ENCODE measurements at places on chromosomes 5 and 9.

DNA sequence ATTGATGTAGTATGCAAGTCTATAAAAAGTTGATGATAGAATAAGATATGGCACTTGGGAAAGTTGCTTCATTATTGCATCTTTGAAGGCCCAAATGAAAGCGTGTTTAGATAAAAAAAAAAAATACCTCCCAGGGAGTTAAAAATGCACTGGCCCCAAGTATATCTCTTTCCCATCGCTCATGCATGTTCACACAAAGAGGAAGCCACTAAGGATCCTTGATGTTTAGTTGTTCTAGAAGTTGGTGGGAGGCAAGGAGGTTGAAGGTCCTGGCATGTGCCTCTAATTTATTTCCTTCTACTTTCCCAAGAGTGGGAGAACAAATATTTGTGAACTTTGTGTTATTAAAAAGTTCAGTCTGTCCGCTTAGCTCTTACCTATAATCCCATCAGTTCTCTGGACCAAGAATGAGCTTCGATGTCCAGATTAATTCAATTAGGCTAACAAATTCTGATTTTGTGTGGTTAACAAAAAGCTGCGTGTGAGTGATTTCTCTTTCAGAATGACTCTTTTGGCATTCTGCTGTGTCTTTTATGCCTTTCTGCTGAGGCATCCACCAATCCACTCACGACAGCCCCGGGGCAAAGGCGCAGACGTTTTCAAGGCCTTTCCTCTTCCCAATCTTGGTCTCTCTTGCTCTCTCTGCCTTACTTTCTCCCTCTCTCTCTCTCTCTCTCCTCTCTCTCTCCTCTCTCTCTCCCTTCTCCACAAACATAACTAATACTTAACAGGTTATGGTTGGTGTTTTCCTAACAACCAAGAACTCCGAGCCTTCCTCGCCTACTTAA lies 135.1 kb upstream of the ERCC6L2 start:
- no peak for DNase-seq

GRCh38 chr5:135129307-135129706 lies 95.3 kb upstream of the PITX1 start:
- DNase-seq: no peak

DNA sequence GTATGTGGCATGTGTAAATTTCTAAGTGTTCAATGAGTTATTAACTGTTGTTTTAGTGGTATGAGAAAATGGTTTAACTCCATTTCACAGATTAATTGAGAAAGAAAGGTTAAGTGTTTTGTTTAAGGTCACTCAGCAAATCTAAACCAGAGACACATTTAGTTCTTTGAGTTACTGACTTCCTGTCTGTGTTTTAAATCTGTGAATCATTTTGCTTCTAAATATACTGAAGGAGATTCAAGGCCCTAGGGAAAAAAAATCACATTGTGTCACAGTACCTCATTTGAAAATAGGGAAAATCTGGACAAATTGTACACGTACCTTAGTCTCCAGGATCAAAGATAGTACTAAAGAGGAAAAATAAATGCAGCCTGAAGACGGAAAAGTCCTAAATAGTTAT lies 368.2 kb downstream of the TMEM161B start:
- DNase-seq: no peak

GRCh38 chr9:112245126-112245525 lies 70.0 kb upstream of the SUSD1 start:
- no peak for DNase-seq

GRCh38 chr5:62132276-62132675 lies 173.7 kb upstream of the KIF2A start:
- no peak for DNase-seq

DNA sequence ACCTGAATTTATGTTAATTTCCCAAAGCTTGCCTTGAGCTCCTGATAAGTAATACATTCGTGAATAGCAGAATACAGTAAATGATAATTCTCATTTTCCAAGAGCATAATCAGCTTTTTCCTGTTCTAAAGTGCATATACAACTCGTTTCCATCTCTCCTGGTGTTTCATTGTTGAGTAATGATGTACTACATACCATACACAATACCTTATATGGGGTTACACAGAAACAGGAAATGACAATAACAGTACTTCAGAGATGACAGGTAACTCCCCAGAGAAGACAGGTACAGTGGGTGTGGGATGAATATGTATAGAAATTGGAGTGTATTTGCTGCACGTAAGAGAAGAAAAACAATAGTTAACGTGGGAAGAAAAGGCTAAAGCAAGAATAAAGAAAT lies 287.1 kb downstream of the TENT4A start:
- DNase-seq: no peak

DNA sequence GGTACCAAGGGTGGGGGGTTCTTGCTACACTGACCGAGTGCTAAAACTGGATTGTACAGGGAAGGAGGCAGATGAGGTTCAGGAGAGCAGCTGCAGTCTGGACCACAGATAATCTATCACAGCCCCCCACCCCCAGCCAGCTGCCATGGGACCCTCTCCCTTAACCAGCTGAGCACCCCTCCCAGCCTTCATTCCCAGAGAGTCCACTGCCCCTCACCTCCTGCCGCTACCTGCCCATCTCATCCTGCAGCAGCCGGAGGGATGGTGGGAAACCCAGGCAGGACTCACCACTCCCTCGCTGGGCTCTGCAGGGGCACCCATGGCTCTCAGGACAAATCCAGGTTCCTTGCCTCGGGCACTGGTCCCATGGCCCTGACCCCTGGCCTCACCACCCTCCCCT lies 66.7 kb downstream of the MRPL36 start:
- DNase-seq: no peak

- DNase-seq: no peak
These were observed 182.0 kb downstream of the LURAP1L start for GRCh38 chr9:12956805-12957204.

DNA sequence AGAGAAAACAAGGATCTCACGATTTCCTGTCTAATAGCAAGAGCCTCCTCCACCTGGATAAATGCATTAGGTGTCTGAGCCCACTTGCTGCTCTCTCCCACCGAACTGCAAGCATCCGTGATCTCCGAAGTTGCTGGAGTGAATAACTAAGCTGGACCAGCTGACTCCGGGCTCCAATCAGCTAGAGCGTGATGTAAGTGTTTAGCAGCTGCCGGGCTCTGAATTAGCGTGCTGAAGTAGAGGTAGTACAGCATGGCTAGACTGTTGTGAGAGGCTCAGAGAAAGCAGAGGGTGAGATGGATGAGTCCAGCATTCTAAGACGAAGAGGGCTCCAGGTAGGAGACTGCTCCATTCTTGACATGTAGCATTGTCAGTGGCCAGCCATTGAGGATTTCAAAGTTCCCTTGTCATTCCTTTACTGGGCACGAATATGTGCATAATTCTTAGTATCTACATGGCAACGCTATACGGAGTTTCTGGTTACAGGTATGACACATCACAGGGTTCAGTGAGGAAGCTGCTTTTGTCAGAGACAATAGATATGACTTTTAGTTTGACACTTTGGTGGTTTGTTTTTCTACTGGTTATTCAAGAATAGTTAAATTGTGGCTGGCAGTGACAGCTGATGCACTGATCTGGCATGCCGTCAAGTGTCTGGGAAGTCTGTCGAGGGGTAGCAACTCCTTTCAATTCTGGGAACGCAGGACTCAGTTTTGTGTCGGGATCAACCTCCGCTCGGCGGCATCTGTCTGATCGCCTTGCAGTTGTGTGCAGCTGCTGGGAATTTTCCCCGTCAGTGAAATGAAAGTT lies 232.6 kb downstream of the MAST4 start:
- peak; percentile 28 for DNase-seq

DNA sequence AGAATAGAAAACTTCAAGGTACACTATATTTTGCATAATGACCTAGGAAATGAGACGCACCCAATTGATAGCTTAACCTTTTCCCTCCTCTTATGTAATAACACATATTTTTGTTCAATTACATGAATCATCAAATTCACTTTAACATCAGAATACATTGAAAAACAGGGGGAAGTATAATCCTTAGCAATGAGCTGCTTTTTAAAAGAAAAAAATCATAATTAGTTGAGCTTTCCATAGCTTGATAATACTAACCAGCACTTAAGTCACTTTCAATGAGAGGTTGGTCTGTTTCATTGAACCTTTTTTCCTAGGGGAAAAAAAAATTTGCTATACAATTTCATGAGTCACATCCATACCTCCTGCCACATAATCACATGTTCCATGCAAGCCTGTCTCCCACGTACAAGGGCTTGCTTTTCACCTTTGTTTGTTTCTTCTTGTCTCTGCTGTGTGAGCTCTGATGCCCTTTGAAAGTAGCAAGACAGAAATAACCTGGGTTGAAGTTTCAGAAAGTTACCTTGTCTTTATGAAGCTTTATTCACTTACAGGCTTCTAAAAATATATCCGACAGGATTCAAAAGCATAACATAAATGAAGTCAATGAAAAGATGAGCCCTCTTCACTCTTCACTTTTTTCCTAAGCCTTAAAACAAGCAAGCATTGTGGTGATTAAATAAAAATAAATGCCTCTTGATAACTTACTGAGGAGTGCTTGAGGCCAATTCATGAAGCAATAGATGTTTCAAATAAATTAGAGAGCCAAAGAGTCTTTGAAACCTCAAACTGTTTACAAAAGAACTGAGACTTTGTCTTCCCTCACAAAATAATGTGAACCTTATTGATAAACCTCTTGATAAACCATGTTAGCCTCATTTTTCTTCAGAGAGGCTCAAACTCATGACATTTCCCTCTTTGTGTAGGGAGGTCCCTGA lies 108.5 kb downstream of the FEM1C start:
- no peak for DNase-seq

- DNase-seq: no peak
These were observed 47.1 kb downstream of the SH3PXD2B start for GRCh38 chr5:172407241-172407691.

GRCh38 chr5:52708463-52708862 lies 79.3 kb upstream of the ITGA1 start:
- DNase-seq: no peak

DNA sequence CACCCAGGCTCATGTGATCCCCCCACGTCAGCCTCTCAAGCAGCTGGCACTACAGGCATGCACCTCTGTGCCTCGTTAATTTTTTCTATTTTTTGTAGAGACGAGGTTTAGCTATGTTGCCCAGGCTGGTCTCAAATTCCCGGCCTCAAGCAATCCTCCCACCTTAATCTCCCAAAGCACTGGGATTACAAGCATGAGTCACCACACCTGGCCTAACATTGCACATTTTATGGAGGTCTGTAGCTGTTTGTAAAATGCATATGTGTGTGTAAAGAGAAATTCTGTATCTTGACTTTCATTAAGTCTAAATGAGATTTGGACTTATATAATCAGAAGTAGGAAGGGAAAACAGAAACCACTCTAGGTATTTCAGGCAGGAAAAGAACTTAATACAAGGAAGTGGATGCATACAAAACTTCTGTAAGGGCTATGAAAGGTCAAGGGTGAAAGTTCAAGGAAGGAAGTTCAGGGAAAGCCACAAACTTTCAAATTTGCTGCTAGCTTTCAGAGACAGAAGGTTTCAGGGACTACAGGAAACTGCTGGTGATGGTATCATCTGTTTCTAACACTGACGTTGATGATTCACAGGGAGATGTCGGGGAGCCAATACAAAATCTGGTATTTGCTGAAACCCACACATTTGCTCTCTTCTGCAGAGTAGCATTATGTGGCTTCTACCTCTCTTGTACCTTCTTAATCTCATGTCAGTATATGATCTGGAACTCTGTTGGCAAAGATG lies 209.4 kb downstream of the PIK3R1 start:
- DNase-seq: peak; percentile 75

DNA sequence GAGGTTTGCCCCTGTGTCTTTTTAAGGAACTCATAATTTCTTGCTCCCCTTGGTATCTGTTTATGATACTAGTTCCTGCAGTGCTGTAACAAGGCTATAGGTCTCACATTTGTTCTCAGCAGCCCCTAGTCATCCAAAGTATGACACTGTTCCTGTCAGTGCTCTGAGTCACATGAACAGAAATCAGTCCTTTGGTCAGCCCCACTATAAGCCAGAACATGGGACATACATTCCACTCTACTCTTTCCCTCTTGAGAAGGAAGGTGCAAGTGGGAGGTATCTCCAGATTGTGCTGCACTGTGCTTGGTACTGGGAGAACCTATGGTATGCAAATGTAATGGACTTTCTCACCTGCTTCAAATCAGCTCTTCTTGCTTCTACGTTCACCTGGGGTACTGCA lies 87.0 kb downstream of the IARS1 start:
- DNase-seq: peak; percentile 39

DNA sequence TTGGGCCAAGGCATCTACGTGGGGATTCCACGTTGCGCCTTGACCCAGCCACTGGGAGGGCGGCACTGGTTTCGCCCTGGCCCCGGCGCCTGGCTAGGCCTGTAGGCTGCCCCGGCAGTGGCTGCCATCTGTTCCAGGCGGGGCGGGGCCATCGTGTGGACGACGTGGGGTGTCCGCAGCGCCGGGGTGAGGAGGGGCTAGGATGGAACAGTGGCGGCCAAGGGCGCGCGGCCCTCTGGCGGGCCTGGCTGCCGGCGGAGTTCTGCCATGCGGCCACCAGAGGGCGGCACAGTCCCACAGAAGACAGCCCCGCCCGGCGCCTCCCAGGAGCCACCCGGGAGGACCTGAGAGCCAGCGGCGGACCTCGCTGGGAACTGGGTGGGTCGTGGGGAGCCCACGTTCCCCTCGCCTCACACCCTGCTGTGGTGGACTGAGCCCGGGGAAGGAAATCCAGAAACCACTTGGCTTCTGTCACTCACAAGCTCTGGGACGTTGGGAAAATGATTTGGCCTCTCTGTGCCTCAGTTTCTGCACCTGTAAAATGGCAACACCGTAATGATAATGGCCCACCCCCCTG lies 22.6 kb upstream of the RAPGEF1 start:
- peak; percentile 90 for DNase-seq

DNA sequence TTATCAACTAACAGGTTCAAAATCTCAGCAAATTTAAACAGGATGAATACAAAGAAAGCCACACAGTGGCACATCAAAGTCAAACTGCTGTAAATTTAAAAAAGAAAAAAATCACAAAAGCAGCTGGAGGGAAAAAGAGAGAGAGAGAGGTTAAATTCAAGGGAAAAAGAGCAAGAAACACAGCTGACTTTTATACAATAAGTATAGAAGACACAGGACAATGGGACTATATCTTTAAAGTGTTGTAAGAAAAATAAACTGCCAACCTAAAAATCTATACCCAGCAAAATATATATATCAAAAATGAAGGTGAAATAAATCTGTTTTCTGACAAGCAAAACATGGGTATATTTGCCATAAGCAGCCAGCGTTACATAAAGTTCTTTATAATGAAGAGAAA lies 261.5 kb downstream of the TLE1 start:
- no peak for DNase-seq

GRCh38 chr5:10366310-10367272 lies 13.1 kb downstream of the MARCHF6 start:
- DNase-seq: peak; percentile 17

DNA sequence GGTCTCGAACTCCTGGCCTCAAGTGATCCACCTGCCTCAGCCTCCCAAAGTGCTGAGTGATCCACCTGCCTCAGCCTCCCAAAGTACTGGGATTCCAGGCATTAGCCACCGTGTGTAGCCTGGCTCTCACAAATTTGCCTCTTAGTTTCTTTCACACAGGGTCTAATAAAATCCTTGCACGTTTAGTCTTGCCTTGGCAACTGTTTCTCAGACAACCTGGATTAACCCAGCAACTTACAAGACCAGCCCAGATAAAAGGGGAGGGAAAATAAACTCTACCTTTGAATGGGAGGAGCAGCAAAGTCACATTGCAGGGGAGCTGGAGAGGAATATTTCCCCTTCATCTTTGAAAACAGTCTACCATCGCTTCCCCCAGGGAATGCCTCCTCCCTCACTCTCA lies 29.3 kb upstream of the GNA14 start:
- DNase-seq: no peak

- no peak for DNase-seq
These were observed 13.3 kb upstream of the RUSC2 start for GRCh38 chr9:35476596-35476995.

- DNase-seq: no peak
These were observed 97.4 kb downstream of the FAM114A2 start for GRCh38 chr5:153941265-153941664.

GRCh38 chr5:16234598-16234997 lies 55.0 kb upstream of the MARCHF11 start:
- DNase-seq: no peak

All from suppressor macrophage (primary cell).